ENCODE measurements at places on chromosomes 13 and 19. TPM values are rescaled to one million over a fixed set of nuclear protein-coding genes. Genes with fewer than 3 reads are reported as not detected.

NCCRP1 gene
- not detected for total RNA-seq

GPR12 gene
- not detected for total RNA-seq

DNA sequence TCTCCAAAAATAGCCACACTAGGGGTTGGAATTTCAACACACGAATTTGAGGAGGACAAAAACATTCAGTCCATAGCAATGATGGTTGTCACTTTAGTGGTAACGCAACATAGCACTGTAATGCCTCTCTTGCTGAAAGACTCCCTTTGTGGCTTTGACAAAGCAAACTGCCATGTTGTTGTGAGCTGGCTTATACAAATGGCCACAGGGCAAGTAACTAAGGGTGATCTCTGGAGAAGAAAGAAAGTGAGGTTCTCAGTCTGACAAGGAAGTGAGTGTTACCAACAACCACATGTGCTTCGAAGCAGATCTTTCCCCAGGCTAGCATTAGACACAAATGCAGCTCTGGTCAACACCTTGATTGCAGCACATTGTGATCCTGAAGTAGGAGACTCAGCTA is 79.1 kb upstream of the PCDH17 start:
- no peaks in the 10 kb centered on the region for H3K4me1 ChIP-seq
- no peaks in the 10 kb centered on the region for H3K27me3 ChIP-seq
- no peak overlapping the region for H3K4me3 ChIP-seq
- H3K27ac ChIP-seq = no peak overlapping the region

DNA sequence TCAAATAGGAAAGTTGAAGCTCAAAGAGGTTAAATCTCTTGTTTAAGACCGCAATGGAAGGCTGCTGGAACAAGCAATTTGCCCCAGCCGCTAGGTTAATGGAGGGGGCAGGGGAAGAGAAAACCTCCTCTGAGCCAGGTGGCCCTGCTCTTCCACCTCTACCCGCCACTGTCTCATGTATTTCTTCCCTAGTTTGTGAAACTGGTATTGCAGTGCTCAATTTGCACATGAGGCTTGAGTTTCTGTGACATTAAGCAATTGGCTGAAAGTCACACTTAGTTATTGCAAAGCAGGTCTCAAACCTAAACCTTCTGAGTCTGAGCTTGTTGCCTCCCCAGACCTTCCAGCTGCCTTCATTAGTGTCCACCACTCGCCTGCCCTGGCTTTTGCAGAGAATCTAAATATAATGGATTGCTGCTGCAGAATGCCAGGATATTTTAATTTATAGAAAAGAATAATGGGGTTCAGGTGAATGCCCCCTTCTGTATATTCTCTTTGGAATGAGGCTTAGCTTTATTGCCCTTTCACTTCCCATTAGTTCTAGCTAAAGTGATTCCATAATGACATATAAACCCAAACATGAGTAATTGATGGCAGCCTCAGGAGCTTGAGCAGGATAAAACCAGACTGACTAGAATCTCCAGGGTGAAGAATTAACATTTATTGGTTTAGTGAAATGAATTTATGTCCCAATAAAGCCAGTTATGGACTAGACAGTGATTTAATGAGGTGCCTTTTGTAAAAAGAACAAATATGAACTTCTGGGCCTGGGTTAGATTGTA is 27.0 kb upstream of the OLFM4 start:
- H3K4me1 ChIP-seq = no peaks in the 10 kb centered on the region
- H3K36me3 ChIP-seq = no peaks in the 10 kb centered on the region
- H3K27ac ChIP-seq = no peak overlapping the region

GRCh38 chr13:85671336-85671735 is 127.9 kb downstream of the SLITRK6 start:
- H3K27ac ChIP-seq = no peak overlapping the region
- H3K27me3 ChIP-seq = no peaks in the 10 kb centered on the region
- no peak overlapping the region for H3K4me3 ChIP-seq

Measured in HepG2 (cell line).